ENCODE measurements at places on chromosomes 3 and 15. TPM values are rescaled to one million over a fixed set of nuclear protein-coding genes. Genes with fewer than 3 reads are reported as not detected.
A peak's percentile ranks its signal among the peaks of the same experiment; 100 is the strongest.

Gene BCL2A1
- total RNA-seq: 2.9 TPM

Gene IFRD2
- 40.8 TPM for total RNA-seq

Gene ADCY5
- total RNA-seq: 2.8 TPM

Gene CBLB
- 9.4 TPM for total RNA-seq

Gene CYP11A1
- total RNA-seq: 2.6 TPM

Gene TMIE
- total RNA-seq: 0.42 TPM

Gene C3orf70
- 0.06 TPM for total RNA-seq

DNA sequence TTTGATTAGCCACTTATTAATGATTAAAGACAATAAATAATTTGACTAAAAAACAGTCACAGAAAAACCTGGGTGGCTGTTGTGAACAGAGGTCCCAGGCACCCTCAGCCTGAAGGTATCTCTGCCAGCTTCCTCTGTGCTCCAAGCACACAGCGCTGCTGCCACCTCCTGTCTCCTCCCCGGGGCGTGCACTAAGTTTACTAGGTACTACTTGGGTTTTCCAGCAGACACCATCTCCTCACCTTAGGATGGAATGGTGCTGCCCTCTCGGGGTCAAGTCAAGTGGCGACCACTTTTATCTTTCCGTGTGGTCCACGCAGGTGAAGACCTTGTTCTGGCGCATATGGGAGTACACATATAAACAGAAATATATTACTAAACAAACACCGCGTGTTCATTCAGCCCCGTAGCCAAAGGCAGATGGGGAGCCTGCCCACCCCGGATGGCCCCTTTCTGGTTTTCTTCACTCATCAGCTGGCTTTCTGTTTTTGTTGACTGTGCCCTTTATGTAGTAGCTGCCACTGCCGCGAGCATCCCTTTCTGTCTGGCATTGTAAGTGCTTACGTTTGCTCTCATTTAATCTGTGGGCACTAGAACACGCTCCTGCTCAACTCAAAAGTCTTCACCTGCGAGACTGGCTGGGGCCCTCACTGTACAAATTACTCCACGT lies 128.0 kb downstream of the LRIG1 start:
- H3K4me3 ChIP-seq: no peak overlapping the region
- no peaks in the 10 kb centered on the region for H3K36me3 ChIP-seq
- no peaks in the 10 kb centered on the region for H3K4me1 ChIP-seq

DNA sequence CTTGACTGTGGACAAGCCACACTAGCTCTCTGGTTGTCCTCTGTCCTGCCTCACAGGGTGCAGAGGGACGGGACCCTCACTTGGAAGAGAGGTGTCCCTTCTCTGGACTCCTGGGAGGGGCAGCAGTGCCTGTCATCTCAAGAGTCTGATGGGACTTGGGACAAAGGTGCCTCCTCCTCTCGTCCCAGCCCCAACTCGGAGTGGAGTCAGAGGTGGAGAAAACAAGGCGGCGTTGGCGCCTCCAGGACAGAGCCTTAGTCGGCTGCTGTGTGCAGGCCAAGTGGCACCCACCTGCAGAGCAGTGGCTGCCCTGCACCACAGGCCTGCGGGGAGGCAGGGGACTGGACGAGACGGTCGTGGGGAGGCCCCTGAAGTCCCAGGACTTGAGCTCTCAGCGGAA lies 9.4 kb upstream of the SEC13 start:
- no peaks in the 10 kb centered on the region for H3K4me1 ChIP-seq
- DNase-seq: peak; percentile 41
- H3K4me3 ChIP-seq: no peak overlapping the region

DNA sequence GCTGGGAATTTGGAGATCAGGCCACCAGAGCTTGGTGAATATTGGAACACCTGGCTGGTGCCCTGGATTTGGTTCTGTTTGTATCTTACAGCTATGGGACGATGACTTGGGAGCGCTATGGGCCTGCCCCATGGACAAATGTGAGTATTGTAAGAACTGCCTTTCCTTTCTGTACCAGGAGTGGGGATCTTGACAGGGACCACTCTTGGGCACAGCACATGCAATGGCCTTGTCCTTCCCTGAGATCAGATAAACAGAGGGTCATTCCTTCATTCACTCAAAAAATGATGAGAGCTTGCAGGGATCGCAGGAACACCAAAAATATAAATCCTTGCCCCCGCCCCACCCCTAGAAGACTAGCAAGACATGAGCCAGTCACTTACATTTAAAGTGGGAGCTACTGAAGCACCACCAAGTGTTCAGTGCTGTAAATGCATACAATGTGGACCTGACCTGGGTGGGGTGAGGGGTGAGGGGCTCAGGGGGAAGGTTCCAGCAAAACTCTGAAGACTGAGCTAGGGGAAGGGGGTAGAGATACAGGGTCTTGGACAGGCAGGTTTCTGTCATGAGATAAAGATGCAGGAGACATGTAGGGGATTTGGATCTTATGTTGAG lies 2.7 kb upstream of the CRELD1 start:
- no peaks in the 10 kb centered on the region for H3K27me3 ChIP-seq
- no peak overlapping the region for H3K4me3 ChIP-seq
- H3K27ac ChIP-seq: no peak overlapping the region
- no peaks in the 10 kb centered on the region for H3K4me1 ChIP-seq

- H3K4me3 ChIP-seq: no peak overlapping the region
- DNase-seq: no peak
- no peaks in the 10 kb centered on the region for H3K4me1 ChIP-seq
- H3K27ac ChIP-seq: no peak overlapping the region
Observed at GRCh38 chr3:194852831-194853508, 167.3 kb downstream of the FAM43A start.

DNA sequence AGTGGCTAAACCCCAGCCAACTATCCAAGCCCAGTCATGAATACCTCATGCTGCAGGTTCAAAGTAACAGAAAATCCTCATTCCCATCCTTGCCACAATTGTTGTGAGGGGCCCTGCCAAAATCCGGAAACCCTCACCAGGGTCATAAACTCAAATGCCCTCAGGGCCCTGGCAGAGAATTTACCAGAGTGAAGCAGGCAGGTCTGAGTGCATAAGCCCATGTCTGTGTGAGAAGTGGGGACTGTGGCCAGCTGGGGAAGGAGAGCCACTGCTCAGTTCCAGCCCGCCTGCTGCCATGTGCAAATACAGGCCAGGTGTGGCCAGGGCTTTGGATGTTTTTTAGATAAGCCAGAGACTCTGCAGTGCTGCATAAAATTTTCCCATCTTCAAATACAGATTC lies 7.0 kb downstream of the CEP152 start:
- no peaks in the 10 kb centered on the region for H3K27me3 ChIP-seq
- H3K4me1 ChIP-seq: no peaks in the 10 kb centered on the region

GRCh38 chr3:176789281-176789705 lies 408.0 kb downstream of the TBL1XR1 start:
- H3K27me3 ChIP-seq: no peaks in the 10 kb centered on the region
- no peaks in the 10 kb centered on the region for H3K4me1 ChIP-seq
- H3K4me3 ChIP-seq: no peak overlapping the region
- no peak overlapping the region for H3K27ac ChIP-seq
- no peaks in the 10 kb centered on the region for H3K36me3 ChIP-seq
- DNase-seq: no peak

GRCh38 chr15:42919799-42920518 lies 619 bp downstream of the TTBK2 start:
- H3K27me3 ChIP-seq: no peaks in the 10 kb centered on the region
- peak overlapping the region; percentile 56 for H3K27ac ChIP-seq
- no peaks in the 10 kb centered on the region for H3K36me3 ChIP-seq
- DNase-seq: peak; percentile 51
- peak overlapping the region; percentile 96 for H3K4me3 ChIP-seq

DNA sequence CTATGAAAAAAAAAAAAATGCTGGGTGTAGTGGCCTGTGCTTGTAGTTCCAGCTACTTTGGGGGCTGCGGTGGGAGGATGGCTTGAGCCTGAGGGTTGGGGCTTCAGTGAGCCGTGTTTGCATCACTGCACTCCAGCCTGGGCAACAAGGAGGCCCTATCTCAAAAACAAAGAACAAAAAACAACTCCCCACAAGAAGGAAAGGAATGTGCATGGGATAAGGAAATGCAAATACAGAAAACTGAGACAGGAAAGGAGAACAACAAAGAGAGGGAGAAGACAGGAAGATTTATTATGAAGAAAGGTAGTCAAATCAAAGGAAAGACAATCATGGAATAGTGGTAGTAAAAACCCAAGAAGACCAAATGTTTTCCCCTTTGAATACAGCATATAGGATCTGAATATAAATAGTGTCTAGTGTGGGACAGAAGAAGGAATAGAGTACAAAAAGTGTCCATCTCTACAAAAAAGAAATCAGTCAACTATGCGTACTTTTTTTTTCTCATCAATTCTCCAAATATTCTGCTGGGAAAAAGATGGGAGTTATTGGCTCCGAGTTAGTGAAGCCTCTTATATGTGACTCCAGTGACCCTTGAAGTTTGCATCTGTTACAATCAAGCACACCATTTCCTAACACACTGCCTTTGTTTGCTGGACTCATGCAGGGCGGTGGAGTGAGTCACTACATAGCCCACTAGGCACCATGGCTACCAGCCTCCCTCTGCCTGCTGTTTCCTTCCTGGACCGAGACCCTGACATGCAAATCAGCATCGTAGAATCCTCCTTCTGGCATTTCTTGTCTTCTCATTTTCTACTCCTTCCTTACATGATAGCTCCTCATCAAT lies 101.2 kb upstream of the PTX3 start:
- H3K36me3 ChIP-seq: no peaks in the 10 kb centered on the region
- no peaks in the 10 kb centered on the region for H3K4me1 ChIP-seq
- no peak overlapping the region for H3K4me3 ChIP-seq
- no peaks in the 10 kb centered on the region for H3K27me3 ChIP-seq
- no peak for DNase-seq
- no peak overlapping the region for H3K27ac ChIP-seq

DNA sequence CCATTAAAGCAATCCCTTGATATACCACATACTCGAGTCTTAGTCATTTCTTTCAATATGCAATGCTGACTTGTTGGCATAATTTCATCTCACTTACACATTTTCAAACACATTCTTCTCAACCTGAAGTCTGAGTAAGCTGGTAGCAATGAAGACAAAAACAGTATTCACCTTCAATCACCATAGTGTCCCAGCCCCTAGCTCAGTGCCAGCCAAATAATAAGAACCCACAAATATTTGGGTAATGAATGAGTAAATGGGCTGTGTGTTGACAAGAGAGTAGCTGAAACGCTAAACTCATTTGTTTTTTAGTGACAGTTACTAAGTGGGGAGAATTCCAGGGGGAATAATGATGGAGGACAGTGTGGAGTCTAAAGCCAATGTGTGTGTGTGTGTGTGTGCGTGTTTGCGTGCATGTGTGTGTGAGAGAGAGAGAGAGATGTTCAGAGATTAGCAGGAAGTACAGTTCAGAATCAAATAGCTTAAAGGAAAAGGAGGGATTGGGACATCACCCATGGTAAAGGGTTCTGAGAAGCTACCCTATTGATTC lies 165.7 kb downstream of the GAP43 start:
- no peaks in the 10 kb centered on the region for H3K36me3 ChIP-seq
- H3K4me3 ChIP-seq: no peak overlapping the region
- no peaks in the 10 kb centered on the region for H3K27me3 ChIP-seq
- DNase-seq: no peak

DNA sequence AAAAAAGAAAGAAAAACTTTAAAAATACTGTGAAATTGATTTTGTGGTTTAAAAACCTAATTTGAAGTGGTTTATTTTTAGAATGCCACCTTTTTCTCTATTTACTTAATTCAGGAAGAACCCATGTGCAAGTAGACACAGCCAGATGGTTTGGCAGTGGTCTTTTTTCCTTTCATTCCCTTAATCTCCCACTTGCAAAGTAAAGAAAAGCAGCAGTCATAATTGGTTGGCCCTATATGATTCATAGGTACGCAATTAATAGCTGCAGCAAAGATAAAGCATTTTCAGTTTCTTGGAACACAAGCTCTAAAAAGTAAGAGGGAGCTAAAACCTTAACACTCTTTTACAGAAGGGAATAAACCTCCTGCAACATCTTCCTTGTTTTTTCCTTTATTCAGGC lies 115.3 kb downstream of the MECOM start:
- H3K27ac ChIP-seq: no peak overlapping the region
- DNase-seq: no peak
- H3K4me3 ChIP-seq: no peak overlapping the region

DNA sequence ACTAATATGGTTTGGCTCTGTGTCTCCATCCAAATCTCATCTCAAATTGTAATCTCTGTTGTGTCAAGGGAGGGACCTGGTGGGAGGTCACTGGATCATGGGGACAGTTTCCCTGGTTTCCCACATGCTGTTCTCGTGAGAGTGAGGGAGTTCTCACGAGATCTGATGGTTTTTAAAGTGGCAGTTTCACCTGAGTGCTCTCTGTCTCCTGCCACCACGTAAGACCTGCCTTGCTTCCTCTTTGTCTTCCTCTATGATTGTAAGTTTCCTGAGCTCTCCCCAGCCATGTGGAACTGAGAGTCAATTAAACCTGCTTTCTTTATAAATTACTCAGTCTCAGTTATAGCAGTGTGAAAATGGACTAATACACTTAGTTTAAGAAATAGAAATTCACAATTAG lies 228.9 kb downstream of the CD47 start:
- DNase-seq: no peak
- no peaks in the 10 kb centered on the region for H3K36me3 ChIP-seq
- H3K4me3 ChIP-seq: no peak overlapping the region

DNA sequence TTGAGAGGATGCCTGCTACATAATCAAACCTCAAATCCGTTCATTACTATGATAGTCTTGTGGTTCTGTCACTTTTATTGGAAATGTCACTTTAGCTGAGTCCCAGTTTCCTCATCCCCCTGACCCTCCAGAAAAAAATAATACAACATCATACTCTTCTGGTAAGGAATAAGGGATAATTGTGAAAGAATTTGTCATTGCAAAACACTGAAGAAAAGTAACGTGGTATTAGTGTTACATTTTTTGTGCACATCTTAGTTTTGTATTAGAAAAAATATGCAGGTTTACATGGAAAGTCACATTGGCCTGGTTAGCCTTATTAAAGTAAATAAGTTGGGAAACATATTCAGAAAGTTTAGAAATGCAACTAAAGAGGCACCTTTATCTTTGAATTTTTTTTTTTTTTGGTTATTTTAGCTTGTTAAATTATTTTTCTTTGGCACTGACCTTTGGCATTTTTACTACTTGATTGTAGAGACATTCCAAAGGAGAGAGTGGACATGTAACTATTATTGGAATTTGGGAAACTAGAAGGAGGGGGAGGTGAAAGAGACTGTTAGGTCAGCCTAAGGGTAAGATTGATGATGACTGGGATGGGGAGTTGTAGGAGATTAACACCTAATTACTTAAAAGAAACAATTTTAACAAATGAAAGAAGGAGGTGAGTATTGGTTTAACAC lies 462.2 kb upstream of the RARB start:
- DNase-seq: no peak
- H3K36me3 ChIP-seq: no peaks in the 10 kb centered on the region
- H3K27me3 ChIP-seq: no peaks in the 10 kb centered on the region
- no peak overlapping the region for H3K27ac ChIP-seq

GRCh38 chr15:94256511-94256910 lies 25.1 kb downstream of the MCTP2 start:
- no peak overlapping the region for H3K27ac ChIP-seq
- no peak overlapping the region for H3K4me3 ChIP-seq
- no peaks in the 10 kb centered on the region for H3K36me3 ChIP-seq

GRCh38 chr3:17384567-17385296 lies 357.7 kb downstream of the TBC1D5 start:
- no peak overlapping the region for H3K4me3 ChIP-seq
- no peaks in the 10 kb centered on the region for H3K4me1 ChIP-seq
- H3K36me3 ChIP-seq: peaks cover 2% of the 10 kb centered on the region
- no peak for DNase-seq
- no peaks in the 10 kb centered on the region for H3K27me3 ChIP-seq

GRCh38 chr3:190122198-190122771 lies 1.6 kb upstream of the P3H2 start:
- H3K27me3 ChIP-seq: no peaks in the 10 kb centered on the region
- H3K4me3 ChIP-seq: no peak overlapping the region
- no peak for DNase-seq
- H3K4me1 ChIP-seq: peaks cover 4% of the 10 kb centered on the region
- H3K27ac ChIP-seq: no peak overlapping the region

Measured in right lobe of liver (tissue), 6 donors.